ENCODE measurements at places on chromosomes 7 and 10.

GRCh38 chr10:43890124-43890523 is 241.4 kb upstream of the ZNF32 start:
- no peak for DNase-seq

GRCh38 chr7:149564340-149565095 is 66.9 kb upstream of the ZNF746 start:
- DNase-seq: no peak

DNA sequence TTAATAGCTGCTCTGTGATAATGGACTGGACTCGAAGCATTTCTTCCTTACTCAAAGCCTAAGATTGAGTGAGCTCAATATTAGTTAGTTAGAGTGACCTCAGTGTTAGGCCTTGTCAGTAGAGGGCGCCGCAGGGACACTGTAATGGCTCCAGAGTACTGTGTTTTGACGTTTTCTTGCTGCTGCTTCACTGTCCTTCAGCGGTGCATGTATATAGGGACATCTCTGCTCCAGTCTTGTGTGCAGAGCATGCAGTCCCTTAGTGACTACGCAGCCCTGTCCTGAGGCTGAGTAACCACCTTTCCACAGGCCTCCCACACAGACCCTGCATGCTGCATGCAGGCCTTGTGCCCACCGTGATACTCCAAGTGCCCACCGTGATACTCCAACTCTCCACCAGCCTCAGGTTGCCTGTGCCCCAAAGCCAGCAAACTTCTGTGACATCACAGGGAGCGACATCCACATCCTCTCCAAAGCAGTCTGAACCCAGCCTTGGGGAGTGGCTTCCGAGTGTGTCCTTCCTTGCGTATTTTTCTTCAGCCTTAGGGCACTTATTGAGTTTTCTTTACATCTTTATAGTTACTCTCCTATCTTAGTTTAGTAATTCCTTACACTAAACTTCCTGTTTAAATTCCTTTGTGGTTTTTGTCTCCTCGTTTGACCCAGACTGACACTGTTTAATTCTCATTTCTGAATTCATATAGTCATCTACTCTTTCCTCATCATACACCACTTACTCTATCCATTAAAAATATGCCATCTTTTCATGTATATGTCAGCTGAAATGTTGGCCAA is 118.2 kb downstream of the JAZF1 start:
- no peak for DNase-seq

DNA sequence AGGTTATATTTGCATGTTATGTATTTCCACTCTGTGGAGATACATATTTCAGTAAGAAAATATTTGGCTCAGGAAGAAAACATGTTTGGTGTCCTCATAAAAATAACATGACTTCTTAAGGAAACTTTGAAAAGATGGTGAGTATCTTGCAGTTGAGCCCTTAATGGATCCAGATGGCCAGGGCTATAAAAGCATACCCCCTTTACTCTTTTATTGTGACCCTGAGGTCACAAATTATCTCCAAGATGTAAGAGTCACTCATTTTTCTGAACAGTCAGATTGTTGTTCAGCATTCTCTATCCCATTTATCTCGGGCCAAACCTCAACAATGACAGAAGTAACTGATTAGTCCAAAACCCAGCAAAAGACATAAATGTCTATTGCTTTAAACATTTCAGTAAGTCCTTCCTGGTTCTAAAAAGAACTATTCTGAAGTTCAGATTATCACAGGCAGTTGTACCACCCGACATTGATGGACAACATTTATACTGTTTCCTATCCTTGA is 539.4 kb downstream of the PARD3 start:
- DNase-seq: no peak

- DNase-seq: no peak
Measured at GRCh38 chr7:156080596-156080995, 268.3 kb upstream of the SHH start.

DNA sequence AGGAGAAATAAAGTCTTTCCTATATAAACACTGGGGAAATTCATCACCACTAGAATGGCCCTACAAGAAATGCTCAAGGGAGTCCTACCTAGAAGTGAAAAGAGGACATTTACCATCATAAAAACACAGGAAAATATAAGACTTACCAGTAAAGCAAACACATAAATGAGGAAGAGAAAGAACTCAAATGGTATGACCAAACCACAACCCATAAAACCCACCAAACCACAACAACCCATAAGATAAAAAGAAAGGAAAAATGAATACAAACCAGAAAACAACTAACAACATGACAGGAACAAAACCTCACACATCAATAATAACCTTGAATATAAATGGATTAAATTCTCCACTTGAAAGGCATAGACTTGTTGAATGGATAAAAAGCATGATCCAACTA is 71.9 kb upstream of the DIP2C start:
- no peak for DNase-seq
